ENCODE measurements at places on chromosomes 1 and 21.

DNA sequence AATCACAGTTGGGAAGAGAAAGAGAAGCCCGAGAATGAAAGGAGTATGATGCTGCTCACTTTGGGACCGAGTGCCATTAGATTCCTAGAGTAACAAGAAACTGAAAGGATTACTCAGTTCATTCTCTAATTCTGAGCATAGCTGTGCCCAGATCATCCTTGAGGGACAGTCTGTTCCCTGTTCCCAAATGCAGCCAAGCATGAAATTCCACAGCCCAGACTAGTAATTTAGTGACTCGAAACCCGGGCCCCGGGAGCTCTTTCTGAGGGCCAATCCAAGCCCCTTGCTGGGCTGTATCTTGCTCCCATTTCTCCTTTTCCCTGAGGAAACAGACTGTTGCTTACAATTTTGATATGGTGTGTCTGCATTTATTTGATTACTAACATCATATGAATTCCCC, 30.0 kb upstream of the ETS2 start:
- no peak for DNase-seq

GRCh38 chr1:33007190-33008050, 29.3 kb downstream of the AK2 start:
- DNase-seq = no peak

DNA sequence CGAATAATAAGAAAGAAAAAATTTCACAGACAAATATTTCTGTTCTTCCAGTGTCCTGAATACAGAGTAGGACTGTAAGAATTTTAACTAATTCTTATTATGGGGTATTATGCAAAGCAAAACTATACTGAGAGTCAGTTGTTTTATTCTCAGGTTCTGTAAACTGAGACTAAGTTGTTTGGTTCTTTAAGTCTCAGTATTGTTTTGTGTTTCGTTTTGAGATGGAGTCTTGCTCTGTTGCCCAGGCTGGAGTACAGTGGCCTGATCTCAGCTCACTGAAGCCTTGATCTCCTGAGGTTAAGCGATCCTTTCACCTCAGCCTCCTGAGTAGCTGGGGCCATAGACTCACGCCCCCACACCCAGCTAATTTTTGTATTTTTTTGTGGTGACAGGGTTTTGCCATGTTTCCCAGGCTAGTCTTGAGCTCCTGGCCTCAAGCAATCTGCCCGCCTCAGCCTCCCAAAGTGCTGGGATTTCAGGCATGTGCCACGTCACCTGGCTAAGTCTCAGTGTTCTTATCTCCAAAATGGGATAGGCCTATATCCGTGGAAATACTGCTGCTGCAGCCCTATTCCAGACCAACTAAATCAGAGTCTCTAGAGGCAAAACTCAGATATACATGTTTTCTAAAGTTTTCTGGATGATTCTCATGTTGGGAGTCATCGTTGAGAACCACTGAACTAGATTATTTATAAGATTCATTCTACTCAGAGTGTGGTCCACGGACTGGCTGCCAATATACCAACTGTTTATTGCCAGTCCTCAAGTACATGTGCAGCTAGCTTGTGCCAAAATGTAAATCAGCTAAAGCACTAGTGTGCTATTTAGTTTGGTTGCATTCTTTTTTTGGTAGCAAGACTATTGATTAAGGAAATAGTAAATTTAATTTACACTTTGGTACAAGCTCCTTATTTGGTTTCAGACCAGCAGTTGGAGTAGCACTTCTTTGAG, 116.6 kb downstream of the HS2ST1 start:
- no peak for DNase-seq

- no peak for DNase-seq
Observed at GRCh38 chr1:211912844-211913432, 82.4 kb upstream of the LPGAT1 start.

GRCh38 chr1:6899621-6900020, 114.4 kb downstream of the CAMTA1 start:
- no peak for DNase-seq

DNA sequence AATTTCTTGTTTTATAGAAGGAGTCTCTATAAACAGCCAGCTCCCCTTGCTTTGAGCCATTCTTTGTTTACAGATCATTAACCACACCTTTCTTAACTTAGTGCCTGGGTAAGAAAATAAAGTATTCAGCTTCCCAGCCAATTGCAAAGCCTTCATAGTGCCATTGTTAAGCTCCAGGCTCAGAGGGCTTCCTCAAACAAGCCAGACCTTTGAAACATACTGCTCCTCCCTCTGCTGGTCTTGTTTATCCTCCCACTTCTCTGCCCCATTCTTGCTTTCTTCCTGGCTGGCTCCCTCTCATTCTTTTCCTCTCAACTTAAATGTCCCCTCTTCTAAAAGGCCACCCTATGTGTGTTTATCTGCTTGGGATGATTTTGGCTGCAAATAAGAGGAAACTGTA, 319.4 kb upstream of the ST6GALNAC5 start:
- no peak for DNase-seq

Data from stimulated activated CD4-positive, alpha-beta T cell treated with anti-CD3 and anti-CD28 coated beads, TNF-alpha, amount 100 ng/mL, for 4 hours (primary cell).